ENCODE measurements at places on chromosomes 4 and X.

DNA sequence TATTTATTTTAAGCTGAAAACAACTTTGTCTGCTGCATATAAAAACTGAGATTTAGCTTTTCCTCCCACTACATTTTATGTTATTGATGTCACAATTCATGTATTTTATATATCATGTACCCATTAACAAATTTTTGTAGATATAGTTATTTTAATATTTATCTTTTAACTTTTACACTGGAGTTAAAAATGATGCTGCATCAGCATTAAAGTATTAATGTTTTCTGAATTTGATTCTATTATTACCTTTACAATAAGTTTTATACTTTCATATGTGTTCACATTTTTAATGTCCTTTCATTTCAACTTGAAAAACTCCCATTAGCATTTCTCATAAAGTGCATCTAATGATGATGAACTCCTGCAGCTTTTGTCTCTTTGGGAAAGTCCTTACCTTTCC, 72.2 kb downstream of the CWH43 start:
- DNase-seq, result no peak

DNA sequence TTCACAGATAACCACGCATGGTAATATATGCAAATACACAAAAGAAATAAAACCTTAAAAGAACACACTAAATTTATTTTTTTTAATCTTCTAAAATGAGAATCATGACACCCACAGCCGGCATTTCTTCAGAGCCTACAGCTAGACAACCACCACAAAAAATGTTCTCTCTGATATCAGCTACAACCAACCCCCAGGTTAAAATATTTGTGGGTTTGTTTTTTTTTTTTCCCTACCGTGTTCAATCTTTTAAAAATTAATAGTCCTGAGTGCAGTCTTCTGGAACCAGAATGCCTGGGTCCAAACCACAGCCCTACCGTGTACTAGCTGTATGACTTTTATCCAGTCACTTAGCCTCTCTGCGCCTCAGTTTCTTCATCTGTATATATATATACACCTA, 36.0 kb downstream of the MAML3 start:
- no peak for DNase-seq

- DNase-seq, result no peak
Observed at GRCh38 chrX:105775679-105776078, 46.7 kb upstream of the NRK start.

GRCh38 chr4:56220261-56220660, 167.0 kb downstream of the AASDH start:
- DNase-seq, result no peak

- DNase-seq, result no peak
Observed at GRCh38 chrX:154312116-154312515, 16.5 kb downstream of the TKTL1 start.

DNA sequence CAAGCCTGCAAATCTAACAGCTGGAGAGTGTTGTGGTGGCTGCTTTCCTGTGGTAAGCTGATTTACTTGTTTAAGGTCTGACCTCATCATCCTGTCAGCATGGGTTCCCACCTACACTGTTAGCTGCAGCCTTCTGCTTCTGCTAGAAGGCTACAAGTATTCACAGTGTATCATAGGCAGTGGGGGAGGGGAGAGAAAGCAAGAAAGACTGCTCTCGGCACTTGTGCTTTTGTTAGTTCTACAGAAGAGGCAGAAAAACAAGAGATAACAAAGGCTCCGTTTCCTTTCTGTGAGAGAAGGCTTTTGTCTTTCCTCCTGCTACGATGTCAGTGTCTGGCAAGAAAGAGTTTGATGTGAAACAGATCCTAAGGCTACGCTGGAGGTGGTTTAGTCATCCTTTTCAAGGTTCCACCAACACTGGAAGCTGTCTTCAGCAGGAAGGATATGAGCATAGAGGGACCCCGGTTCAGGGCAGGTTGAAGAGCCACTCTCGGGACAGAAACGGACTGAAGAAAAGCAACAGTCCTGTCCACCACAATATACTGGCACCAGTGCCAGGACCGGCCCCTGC, at the start of gene KLHL4:
KLHL4 (plus strand) TSS at position 232 of the 571 bp plus-strand sequence; CDS start at position 324, 92 bp downstream.
- DNase-seq, result no peak

DNA sequence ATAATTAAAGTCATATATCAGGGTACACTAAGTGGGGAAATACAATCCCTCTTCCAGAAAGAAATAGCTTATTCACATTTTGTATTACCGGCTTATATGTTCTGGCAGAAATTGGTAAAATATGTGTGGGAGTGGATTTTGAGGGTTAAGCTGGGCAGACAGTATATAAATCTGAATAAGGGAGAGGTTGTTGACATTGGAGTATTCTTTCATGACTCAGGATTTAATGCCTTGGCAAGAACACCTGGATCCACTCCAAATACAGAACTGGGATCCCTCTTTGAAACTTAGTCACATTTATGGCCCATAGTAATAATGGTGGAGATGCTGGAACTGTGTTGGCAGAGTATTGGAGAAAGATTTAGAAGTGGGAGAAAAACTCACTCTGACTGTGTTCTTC, 54.3 kb upstream of the TET2 start:
- DNase-seq, result no peak

DNA sequence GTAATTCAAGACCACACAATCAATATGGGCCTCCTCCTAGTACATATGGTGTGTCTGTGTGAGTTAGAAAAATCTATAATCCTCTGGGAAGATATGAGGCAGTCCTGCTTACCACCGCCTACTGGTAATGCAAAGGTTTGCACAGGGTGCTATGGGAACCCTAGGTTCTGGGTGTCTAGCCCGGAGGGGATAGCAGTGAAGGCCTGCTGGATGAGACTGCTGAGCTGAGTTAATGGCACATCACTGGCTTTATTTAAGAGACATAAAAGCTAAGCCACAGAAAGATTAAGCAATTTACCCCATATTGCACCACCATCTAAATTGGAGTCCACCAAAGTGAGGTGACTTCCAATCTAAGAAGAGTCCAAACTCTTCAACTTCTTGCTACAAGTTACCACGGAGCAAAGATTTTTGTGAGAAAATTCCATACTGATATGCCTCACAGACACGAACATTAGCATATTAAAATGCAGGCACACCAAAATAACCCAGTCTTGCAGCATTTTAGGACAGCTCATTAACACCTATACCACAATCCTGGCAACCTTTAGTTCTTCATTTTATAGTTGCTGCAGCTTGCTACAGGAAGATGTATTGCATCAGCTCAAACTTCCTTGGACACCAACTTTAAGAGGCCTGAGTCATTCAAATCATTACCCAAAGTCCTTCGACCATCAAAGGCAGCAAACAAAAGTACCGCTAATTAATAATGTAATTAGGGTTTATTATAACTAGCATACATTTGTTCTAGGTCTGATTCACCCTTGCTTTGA, 13.7 kb downstream of the DGKK start:
- DNase-seq, result no peak

DNA sequence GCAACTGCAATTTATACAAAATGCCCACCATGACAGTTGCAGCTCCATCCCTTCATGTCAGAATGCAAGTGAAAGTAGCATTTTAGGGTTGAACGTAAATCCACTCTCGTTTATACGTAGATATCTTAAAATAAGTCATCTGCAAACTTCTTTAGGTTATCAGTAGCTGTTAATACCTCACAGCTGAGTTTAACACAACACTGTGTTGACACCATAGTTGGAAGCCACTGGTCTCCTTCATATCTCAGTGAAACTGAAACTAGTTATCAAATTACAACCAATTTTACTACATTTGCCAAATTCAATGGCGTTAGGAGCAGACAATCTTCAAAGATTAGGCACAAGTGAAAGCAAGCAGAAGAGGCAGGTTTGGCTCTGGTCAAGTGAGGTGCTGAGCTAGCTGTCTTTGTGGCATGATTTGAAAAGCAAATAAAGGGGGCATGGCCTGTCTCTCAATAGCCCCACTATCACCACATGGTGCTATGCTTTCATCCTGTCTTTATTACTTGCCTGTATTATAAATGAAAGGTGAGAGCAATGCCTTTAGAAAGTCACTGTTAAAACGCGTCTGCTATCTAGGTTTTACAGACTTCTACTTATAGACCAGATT, 12.3 kb downstream of the PPP3CA start:
- no peak for DNase-seq

GRCh38 chrX:101550751-101551379, 518 bp downstream of the ARMCX1 start:
- no peak for DNase-seq

GRCh38 chr4:139913398-139913990, 240.5 kb downstream of the MAML3 start:
- DNase-seq, result no peak

GRCh38 chr4:176781739-176782100, 11.0 kb downstream of the VEGFC start:
- DNase-seq, result no peak

DNA sequence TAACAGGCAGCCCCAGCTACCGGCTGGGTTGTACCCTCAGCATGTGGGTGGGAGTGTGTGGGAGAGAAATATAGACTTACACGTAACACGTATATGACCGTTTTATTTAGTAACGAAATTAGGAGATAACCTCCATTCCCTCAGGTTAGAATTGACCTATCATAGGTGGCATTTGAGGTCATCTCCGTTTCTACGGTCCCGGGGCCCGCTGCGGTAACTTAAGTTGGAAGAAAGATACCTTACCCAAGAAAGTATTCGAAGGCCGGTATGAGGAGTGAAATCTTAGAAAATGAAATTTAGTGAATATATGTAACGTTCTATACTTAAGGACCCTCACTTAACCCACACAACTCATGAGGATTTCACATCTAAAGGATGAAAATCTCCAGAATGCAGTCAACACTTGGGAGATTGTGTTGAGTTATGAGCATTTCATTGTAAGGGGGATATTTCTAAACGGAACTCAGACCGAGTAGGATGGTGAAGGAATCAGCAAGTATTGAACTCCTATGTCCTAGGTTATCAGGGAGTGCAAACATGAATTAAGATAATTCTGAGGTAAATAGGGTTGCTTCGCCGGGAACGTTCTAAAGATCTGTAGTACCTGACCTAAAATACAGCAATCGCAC, 891 bp downstream of the CISD2 start:
- DNase-seq, result no peak

- DNase-seq, result no peak
Observed at GRCh38 chr4:169229571-169230028, 41.2 kb downstream of the SH3RF1 start.

DNA sequence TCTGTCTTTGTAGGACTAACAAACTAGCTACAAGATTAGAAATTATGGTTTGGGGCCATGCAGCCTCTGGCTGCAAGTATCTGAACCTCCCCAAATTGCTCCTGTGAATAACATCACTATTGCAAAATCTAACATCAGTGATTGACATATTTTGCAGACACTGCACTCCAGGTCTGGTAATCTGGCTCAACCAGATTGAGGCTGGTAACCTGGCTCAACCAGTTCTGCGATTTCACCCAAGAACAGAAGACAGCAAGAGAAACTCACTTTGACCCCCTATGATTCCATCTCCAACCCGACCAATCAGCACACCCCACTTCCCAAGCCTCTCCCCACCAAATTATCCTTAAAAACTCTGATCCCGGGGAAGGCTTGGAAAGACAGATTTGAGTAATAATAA, 20.9 kb downstream of the SPIN3 start:
- no peak for DNase-seq

DNA sequence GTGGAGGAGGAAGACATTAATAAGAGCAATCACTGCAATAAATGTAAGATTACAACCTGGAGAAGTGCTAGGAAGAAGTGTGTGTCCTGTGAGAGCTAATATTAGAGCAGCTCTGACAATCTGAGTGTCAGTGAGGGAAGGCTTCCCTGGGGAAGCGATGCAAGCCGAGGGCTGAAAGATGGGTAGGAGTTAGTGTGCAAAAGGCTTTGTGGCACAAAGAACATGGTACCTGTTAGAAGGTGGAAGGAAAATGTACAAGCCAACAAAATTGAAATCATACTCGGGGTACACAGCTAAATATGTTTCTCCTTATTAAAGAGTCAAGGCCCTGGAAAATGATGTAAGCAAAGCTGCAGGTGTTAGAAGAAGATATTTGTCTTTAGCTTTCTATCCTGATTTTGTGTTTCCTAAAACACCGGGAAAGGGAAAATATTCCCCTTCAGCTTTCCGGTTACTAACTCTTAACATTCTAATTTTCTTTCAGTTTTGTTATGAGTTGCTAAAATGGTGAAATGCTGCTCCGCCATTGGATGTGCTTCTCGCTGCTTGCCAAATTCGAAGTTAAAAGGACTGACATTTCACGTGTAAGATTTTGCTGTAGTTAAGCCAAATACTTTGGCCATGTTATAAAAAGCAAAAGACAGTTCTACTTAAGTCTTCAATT, 808 bp downstream of the THAP6 start:
- no peak for DNase-seq

GRCh38 chr4:83276299-83277040, 8.1 kb downstream of the COQ2 start:
- no peak for DNase-seq
